CD4-positive, alpha-beta T cell treated with Interleukin-10 for 1 hour (primary cell): ENCODE measurements at places on chromosomes 3 and 15.

- peak; percentile 12 for DNase-seq
Measured at GRCh38 chr15:44319385-44319784, 30.9 kb downstream of the GOLM2 start.

- no peak for DNase-seq
Measured at GRCh38 chr15:70569091-70569713, 194.2 kb downstream of the UACA start.

DNA sequence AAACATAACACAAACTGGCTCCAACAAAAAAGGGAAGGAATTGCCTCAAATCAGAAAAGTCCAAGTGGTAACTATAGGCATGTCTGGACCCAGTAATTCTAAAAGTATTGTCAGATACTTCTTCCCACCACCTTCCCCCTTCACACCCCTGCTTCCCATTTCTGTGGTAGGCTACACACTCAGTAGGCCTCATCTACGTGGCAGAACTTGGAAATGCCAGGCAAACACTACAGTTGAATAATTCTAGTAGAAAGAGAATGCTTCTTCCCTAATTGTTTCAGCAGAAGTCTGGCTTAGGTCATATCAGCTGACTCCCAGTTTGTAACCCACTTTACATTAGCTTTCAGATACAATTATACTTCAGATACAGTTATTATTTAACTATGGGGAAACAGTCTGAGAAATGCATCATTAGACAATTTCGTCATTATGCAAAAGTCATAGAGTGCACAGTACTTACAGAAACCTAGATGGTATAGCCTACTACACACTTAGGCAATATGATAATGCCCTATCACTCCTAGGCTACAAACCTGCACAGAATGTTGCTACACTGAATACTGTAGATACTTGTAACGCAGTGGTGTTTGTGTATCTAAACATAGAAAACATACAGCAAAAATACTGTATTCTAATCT lies 6.4 kb downstream of the SETMAR start:
- no peak for DNase-seq

- DNase-seq: no peak
Measured at GRCh38 chr3:64016941-64017620, 6.2 kb downstream of the PSMD6 start.

GRCh38 chr3:188797045-188797444 lies 374.7 kb upstream of the TPRG1 start:
- DNase-seq: no peak

- DNase-seq: peak; percentile 11
Measured at GRCh38 chr15:67784090-67784781, 41.1 kb upstream of the SKOR1 start.

DNA sequence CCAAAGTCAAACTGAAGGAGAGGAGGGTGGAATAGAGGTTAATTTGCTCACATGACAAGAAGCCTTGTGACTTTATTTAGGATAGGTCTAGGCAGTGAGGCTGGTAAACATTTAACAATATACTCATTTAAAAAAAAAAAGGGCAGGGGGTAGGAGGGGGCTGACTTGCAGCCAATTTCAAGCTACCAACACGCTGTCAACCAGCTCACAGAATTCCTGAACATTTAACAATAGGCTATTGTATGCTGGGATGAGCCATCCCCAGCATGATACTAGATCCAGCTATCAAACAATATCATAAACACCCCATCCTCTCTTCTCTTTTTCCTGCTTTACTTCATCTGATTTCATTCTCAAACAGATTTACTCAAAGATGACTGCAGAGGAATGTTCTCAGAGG lies 1096.3 kb upstream of the CFAP20DC start:
- no peak for DNase-seq

DNA sequence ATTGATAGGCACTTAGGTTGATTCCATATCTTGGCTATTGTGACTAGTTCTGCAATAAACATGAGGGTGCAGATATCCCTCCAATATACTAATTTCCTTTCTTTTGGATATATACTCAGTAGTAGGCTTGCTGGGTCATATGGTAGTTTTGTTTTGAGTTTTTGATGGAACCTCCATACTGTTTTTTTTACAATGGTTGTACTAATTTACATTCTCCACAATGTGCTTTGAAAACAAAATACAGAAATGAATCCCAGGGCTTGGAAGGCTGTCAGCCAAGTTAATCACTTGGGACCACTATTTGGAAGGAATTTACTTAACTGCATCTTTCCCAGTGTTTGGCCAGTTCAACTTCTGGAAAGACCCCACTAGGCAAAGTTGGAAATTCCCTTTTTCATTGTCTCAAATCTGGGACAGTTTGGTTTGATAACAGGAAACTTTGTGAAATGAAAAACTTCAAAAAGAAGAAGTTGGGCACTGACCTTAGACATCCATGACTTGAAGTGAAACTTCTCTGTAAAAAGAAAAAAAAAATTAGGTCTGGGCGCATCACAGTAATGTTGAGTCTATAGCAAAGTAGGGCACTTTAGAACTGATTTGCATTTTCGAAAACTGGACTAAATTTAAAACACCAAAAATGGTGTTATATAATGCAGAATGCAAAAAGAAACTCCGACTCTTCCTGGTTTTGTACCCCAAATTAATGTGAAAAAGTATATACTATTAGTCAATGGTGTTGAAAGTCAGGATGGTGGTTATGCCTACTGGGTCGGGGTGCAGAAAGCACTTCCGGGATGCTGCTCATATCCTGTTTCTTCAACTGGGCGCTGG lies 6.0 kb downstream of the CTSH start:
- DNase-seq: peak; percentile 43

DNA sequence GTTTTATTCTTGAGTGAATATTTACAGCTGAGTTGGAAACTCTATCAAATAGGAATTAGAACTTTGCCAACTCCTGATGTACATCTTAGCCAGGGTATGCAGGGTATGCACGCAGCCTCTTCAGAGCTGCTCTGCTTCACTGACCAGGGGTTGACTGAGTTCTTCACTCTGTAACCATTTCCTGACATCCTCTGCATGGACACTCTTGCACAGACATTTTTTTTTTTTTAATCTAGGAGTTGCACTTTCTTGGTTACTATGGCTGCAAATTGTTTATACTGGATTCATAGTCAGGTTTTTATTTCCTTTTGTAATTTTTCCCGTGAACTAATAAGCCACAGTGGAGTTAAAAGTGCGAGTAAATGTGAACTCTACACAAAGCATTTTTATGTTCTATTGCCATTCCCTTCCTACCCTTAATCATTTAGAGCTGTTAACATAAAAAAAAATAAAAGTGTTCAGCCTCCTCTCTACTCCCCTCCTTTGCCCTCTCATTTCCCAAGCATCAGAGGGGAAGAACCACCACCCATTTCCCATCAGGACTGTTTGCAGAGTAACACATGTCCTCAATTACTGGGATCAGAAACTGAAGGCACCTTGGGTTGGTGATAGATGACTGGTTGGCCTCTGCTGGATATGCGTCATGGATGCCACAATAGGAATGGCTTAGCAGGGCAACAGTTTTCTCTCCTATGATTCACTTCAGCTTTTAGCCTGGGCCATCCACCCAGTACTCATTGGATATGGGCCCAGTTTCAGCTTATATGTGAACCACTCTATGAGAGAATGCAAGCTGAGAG lies 54.0 kb downstream of the DUT start:
- DNase-seq: no peak

DNA sequence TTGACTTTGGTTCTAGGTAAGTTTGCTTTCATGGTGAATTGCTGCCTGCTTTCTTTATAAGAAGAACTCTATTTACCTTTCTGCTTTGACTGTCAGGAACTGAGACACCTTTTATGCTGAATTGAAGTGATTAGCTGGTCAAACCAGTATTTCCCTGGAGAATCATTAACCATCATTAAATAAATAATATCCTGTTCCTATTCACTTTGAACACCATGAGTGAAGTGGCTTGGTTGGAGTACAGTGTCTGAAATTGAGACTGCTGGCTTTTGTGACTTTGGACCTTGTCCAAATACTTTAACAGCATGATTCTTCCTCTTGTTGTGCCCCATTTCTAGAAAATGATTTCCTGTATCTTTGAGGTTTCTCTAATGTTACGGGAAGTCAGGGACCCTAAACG lies 5.6 kb upstream of the TMEM62 start:
- no peak for DNase-seq

- DNase-seq: no peak
Measured at GRCh38 chr15:31461911-31462480, 135.4 kb downstream of the KLF13 start.

DNA sequence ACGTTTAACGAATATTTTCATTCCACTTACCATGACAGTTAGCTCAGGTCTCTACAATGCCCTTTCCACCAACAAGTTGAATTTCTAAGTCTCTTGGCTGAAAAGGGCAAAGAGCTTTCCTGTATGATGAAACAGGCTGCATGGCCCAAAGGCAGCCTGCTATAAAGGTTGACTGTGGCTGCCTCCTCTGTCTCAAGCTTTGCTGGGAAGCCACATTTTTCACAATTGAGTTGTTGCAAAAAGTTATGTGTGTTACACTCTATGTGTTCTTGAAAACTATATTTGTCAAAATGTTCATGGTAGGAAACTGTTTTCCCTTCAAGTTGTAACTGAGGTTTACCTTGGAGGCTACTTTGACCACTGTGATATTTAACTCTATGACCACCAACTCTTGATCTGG lies 49.5 kb downstream of the DZIP1L start:
- no peak for DNase-seq

DNA sequence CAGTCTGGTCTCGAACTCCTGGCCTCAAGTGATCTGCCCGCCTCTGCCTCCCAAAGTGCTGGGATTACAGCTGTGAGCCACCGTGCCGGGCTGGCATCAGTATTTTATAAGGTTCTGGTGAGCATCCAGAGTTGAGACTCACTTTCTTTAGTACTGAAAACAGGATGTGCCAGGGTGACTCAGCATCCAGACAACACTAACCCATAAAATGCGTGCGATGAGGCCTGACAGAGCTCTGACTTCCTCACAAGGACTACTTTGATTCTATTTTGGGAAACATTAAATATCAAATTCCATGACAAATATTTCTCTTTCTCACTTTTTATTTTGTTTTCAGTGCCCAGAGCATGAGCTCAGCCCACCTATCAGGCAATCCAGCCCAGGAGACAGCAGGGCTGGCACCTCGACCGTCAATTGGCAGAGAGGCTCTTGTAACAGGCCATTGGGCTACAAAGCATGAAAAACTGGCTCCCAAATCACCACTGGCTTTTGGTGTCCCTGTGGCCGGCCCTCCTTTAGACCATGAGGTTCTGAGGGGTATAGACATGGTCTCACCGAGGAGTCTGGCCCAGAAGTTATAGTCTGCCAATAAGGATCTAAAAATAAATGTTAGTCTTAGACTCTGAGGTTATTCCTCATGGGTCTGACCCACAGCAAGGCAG lies 75.0 kb downstream of the FEM1B start:
- DNase-seq: no peak

DNA sequence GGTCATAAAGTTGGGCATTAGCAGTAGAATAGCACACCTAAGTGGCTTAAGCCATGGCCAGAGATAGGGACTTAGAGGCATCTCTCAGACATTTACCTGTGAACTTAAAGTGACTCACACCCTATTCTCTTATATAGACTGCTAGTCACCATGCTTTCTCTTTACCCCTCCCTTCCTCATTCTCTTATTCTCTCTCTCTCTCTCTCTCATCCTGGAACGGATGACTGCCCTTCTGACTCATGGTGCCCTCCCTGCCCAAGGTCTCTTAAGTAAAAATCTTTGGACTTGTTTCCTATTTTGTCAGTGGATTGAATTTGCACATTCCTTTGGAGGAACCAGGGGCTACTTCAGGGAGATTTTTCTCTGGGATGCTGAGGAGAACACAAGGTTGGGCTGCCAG lies 58.8 kb downstream of the NPAP1 start:
- no peak for DNase-seq

- DNase-seq: no peak
Measured at GRCh38 chr3:102531686-102532085, 96.9 kb downstream of the ZPLD1 start.

- peak; percentile 34 for DNase-seq
Measured at GRCh38 chr3:123244128-123244527, 42.4 kb downstream of the SEC22A start.

DNA sequence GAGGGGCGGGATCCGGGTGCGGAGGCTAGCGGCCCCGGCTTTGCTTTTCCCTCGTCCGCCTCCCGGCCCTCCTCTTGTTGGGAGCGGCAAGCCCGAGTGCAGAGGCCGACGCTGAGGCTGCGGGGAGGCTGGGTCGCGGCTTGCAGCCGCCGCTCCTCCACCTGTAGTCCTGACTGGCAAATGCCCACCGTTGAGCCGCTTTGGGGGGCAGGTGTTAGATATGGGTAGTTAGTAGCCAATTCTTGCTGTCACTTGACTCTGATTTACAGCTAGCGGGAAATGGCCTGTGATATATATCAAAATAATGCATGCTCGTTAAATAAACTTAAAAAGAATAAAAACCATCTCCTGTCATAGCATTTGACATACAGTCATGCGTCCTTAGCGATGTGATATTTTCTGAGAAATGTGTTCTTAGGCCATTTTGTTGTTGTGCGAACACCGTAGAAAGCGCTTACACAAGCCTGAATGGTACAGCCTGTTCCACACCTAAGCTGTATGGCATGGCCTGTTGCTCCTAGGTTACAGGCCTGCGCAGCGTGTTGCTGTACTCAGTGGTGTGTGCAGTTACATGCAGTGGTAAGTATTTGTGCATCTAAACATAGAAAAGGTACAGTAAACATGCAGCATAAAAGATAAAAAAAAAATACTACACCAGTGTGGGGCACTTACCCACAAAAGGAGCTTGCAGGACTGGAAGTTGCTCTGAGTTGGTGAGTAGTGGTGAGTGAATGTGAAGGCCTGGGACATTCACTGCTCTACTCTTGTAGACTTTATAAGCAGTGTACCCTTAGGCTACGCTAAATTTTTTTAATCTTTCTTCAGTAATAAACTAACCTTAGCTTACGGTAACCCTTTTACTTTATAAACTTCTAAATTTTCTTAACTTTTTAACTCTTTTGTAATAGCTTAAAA lies 873 bp downstream of the CAPN7 start:
- peak; percentile 25 for DNase-seq

- DNase-seq: no peak
Measured at GRCh38 chr3:183581496-183582155, 26.1 kb upstream of the KLHL6 start.

DNA sequence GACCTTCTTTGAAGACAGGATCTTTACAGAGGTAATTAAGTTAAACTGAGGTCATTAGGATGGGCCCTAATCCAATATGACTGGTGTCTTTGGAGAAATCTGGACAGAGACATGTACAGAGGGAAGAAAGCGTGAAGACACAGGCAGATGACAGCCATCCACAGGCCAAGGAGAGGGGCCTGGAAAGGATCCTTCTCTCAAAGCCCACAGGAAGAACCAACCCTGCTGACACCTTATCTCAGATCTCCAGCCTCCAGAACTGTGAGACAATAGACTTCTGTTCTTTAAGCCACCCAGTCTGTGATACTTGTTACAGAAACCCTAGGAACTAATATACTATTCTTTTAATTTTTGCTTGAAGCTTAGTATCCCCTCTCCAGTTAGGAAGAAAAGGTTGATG lies 74.2 kb downstream of the WDR76 start:
- no peak for DNase-seq
